ENCODE measurements at places on chromosomes 5 and 9. TPM values are rescaled to one million over a fixed set of nuclear protein-coding genes. Genes with fewer than 3 reads are reported as not detected.

Gene WDR5
- 14.1 TPM for total RNA-seq

Gene RXFP3
- total RNA-seq = not detected

Gene COQ4
- total RNA-seq = 31.4 TPM

Gene CAMK4
- total RNA-seq = 0.11 TPM

Gene N4BP3
- 0.24 TPM for total RNA-seq

Gene ZNF658
- total RNA-seq = 4.3 TPM

Gene HSPA5
- total RNA-seq = 162 TPM
